Right hindlimb (tissue), 1 donor: ENCODE measurements at places on chromosomes 3 and 15.

DNA sequence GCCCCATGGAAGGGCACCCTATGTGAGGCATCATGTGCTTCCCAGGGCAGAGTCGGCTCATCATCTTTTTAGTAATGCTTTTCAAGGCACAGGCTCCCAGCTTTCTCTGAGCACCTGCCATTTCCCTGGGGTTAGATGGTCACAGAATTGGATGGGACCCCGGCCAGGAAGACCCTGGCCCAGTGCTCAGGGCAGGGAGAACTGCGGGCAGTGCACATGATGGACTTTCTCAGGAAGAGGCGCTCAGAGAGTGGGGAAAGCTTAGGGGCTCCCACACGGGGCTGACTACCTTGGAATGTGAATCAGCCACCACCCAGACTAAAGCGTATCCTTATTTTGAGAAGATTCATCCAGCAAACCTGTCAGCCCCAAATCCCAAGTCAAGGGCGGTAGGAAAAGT, 16.5 kb upstream of the SKOR1 start:
- DNase-seq: peak; percentile 4

DNA sequence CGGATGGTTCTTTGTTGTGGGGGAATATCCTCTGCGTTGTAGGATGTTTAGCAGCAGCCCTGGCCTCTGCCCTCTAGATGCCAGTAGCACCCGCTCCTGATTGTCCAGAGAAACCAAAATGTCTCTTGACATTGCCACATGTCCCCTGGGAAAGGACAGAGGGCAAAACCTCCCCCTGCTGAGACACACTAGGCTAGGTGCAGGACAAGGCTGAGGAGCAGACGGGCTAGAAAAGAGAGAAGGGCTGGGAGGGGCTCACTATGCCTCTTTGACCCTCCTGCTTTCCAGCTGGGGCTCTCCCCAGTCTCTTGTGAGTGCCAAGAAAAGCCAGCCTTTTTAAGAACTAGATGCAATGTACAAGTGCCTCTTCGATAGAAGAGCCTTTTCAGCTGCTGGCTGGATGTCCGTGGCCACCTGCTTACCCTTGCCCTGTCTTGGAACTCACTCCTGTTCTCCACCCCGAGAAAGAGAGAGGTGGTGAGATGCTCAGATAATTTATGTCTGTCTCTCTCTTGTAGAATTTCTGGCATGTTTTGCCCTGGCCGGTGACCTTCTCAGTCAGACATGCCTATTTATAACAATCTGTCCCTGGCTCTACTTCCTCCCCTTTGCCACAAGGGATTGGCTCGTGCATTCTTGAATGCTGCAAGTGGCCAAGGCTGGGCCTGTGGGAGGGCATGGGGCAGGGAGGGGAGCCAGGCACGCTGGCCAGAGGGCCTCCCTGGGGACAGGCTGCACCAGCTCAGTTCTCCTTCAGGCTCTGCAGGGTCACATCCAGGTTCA, 142.6 kb downstream of the RPLP1 start:
- DNase-seq: peak; percentile 61

DNA sequence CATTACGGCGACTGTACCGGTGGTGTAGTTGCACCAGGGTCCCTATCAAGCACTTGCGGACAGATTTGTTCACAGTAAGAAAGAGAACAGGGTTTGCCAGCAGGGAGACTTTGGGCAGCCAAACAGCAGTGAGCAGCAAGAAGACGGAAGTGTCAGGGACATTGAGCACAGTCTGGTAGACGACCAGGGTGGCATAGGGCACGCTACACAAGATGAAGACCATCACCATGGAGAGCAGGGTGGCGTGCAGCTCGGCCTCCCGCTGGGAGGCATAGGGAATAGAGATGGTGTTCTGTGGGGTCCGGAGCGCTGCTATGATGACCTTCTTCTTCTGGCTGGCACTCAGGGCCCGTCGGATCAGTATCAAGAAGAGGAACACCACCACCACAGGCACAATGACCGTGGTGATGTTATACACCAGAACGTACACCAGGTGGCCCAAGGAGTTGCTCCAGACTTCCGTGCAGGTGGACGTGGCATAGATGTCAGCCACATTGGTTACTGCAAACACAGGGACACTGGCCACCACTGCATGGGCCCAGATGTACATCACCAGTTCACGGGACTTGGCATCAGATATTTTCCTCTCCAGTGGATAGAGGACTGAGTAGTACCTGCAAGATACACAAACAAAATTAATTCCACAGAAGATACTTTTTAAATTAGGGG, 19.1 kb upstream of the FSIP1 start:
- no peak for DNase-seq

DNA sequence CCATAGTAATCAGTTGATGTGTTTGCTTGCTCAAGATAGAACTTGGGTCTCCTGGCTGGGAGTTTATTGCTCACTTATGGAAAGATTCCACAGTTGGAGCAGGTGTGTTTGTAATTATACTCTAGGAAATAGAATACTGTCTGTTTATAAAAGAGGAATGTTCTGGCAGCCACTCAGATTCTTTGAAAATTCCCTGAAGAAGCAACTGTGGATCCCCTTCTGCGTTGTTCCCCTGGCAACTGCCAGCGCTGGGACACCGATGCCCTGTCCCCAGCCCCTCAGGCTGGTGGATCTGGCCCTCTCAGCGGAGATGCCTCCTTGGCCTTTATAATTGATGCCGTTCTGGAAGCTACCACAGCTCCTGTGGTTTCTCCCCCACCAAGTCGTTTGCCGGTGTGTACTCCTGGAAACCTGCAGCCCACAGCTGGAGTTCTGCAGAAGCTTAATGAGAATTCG, 225.9 kb downstream of the ITPR1 start:
- DNase-seq: peak; percentile 74

GRCh38 chr3:108218811-108219210, 3.4 kb downstream of the IFT57 start:
- DNase-seq: no peak

DNA sequence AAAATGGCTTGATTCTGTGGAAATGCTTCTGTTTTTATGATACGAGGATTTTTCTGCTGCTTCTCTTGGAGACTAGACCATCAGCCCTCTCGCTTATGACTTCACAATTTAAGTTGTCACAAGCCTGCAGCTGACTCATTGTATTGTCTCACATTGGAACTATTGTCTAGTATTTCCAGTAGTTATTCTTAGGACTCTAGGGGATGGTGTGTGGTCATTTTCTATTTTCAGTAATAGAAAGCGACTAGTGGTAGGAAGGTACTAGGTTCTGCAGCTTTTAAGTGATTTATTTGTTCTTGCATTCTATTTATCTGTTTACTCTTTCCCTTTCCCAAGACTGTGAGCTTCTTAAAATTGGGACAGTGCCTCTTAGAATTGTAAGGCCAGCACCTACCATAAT, 66.3 kb upstream of the CRTC3 start:
- DNase-seq: no peak

GRCh38 chr15:75731248-75732151, 18.9 kb upstream of the CSPG4 start:
- peak; percentile 73 for DNase-seq

- DNase-seq: no peak
These were observed 337.5 kb upstream of the THBS1 start for GRCh38 chr15:39243396-39243795.

DNA sequence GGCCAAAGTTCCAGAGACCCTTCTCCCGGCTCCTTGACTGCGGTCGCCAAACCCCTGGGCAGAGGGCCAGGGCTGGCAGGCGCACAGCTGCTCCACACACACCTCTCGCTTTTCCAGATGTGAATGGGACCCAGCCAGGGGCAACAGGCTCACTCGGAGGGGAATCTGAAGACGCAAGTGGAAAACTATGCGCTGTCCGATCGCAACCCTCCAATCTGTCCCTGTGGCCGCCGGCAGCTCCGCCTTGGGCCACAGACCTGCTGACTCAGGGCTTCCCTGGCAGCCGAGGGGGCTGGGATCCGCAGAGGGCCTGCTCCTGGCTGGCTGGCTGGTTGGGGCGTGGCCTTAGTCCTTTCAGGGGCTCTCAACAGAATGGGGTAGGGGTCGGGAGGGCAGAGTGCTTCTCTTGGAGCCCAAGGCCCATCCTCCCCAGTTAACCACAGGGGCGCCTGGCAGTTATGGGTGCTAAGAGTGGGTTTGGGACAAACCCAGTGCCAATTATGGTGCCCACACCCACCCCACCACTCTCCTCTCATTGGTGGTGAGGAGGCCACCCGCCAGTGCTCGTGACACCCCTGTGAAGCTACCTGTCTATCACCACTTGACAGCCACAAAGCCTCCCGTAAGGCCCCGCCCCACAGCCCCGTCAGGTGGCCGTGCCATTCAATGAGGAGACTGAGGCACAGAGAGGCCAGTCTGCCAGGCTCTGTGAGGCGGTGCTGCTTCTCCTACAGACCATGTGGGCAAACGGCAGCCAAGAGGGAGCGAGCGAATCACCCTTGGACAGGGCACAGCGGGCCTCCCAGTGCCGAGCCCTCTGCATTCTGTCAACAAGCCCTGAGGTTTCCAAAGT, 53.8 kb downstream of the IQSEC1 start:
- peak; percentile 94 for DNase-seq

DNA sequence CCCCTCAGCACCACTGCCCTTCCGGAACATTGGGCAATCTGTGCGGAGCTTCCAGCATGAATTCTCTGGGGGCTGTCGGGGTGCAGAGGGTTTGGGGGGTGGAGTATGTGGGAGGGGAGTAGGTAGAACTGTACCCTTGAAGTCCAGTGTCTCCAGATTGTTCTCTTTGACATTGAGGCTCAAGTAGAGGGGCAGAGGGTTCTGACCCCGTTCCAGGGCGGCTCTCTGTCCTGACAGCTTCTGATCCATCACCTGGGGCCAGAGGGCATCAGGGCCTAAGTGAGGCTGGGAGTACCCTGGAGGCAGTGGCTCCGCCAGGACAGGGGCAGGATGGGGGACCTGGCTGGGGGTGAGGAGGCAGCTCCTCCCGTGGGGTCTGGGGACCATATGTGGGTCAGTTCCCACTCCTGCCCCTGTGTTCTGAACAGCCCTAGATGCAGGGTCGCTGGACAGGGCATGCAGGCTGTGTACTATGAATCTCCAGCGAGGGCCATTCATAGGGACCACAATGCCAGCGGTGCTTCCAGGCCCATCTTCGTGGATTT, 22.1 kb downstream of the PLA2G4D start:
- no peak for DNase-seq

DNA sequence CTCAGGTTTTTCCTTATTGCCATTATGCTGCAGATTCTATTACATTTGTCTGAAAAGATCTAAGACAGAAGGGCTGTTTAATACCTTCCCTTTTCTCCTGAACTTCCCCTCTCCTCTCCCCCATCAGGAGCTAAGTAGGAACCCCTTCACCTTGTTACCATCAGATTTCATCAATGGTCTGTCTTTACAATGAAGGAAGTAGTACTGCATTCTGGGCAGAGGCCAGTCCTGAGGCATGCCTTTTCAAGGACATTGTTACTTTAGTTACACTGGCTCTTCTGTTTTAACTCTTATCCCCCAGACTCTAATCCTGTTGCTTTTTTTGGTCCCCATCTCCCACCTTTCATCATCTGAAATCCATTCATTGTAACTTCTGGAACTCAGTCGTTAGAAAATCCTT, 8.1 kb downstream of the CTNNB1 start:
- no peak for DNase-seq

DNA sequence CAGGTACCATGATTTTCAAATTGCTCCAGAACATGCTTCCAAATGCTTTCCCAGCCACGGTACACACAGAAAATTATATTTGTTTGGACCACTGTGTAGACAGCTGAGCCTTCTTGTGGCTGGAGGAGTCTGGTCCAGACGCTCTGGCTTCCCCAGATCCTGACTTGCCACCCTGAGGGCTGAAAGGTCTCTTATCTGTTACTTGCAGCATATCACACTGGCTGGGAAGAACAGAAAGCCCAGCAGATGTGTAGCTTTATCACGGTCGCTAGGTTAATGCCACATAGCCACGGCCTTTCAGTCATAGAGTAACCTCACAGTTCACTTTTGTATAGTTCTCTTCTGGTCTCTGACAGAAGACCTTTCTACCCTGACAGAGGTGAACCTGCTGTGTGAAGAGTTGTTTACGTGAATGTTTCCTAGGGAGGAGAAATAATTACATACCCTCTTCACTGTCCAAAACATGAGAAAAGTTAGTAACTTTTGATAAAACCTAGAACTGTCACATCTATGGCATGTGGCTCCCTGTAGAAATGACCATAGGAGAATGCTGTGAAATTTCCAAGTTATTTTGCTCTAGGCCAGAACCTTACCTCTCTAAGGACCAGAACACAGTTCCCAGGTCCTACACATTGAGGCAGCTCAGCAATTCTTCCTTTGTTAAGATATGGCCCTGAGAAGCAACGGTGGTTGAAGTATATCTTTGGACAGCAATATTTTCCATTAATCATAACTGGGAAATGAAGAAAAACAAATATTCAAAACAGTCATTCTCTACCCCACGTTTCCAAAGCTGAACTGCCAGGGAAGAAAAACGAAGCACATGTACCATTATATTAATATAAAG, 15.8 kb upstream of the STIMATE start:
- DNase-seq: no peak

GRCh38 chr3:164641071-164641470, 437.2 kb downstream of the SI start:
- no peak for DNase-seq

DNA sequence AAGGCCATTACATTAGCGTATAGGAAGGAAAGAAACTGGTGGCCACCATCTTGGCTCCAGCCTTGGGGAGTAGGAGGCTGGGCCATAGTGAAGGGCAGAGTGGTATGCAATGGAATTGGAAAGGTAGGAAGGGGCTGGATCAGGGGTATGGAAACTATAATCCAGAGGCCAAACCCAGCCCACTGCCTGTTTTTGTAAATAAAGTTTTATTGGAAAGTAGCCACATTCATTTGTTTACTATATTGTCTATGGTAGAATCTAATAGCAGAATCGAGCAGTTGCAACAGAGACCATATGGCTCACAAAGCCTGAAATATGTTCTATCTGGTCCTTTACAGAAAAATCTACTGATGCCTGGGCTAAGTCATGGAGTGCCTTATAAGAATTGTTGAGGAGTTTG, 14.1 kb upstream of the SH3BP5 start:
- DNase-seq: no peak

GRCh38 chr3:170149016-170149415, 32.5 kb downstream of the PHC3 start:
- DNase-seq: no peak

DNA sequence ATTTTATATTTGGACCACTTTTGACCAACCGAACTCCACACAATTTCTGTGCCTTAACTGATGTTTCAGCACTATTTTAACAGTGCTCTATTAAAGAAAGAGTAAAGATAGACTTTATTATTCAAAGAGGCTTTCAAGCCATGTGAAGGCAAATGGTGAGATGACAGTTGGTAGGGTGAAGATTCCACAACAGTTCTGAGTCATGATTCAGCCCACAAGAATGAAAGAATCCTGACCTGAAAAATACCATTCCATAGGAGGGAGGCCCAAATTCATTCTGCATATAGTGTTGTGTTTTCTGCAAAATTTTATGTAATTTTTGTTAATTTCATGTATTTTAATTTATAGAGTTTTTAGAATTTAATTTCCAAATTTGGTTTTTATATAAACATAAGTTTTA, 135.6 kb upstream of the STAC start:
- DNase-seq: no peak

DNA sequence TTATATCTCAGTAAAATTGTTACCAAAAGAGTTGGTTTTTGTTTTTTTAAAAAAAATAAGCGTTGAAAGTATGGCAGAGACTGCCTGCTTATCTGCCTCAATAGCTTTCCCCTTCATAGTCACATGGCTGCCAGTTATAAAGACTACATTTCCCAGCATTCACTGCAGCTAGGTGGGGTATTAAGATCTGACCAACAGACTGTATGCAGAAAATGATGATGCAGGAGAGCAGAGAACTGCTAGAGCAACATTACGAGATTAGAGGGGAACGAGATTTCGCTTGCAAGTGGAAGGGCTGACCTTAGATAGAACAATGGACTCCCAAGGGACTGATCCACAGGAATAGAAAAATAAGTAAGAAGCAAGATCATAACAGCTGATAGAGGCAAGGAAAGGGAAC, 14.3 kb downstream of the RHOA start:
- DNase-seq: no peak
